SIG-M5 (cell line): ENCODE measurements at places on chromosomes 16 and 17.

GRCh38 chr17:9979463-9979995, 74.5 kb upstream of the RCVRN start:
- DNase-seq: no peak

- DNase-seq: no peak
Measured at GRCh38 chr16:52312716-52313115, 234.2 kb downstream of the TOX3 start.

- no peak for DNase-seq
Measured at GRCh38 chr17:4086041-4086483, 56.8 kb downstream of the ZZEF1 start.

DNA sequence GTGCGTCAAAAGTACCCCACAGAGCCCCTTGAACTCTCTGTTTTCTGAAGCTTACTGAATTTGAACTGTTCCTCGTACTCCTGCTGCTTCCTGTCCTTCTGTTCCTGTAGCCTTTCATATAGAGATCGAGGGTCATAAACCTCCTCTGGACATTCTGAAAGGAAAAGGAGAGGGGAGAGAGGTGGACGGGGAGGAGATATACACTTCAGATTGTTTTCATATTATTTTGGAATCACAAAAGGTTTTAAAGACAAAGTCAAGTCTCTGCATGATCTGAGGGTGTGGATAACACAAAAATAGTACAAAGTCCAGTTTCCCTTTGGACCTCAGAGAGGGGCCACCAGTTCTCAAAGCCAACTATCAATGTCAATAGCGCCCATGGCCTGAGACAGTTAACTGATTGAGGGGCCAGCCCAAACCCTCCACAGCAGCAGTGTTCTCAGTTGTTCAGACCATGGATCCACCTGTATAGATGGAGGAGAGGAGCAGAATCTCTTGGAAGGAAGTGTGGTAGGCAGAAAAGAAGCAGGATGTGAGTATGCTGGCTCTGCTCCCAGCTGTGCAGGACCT, 13.0 kb downstream of the PSME3IP1 start:
- no peak for DNase-seq

DNA sequence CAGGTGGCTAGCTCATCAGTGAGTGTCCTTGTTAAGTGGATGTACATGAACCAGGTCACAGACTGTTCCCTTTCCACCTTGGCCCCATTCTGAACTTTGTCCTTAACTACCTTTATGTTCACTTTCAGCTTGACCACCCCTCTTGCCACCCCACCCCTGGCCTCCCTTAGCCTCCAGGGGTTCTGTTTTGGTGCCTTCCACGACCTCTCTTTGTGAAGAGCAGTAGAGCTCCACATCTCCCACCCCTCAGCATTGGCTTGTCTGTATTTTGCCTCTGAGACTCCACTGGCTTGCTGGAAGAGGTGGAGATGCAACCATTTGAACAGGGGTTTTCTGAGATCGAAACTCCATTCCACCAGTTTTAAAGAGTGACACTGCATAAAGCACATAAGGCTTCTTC, 123.5 kb downstream of the RGS9 start:
- no peak for DNase-seq

GRCh38 chr17:30241051-30241450, 5.6 kb upstream of the SLC6A4 start:
- no peak for DNase-seq

- peak; percentile 54 for DNase-seq
Measured at GRCh38 chr16:28140788-28141618, 70.8 kb downstream of the XPO6 start.

DNA sequence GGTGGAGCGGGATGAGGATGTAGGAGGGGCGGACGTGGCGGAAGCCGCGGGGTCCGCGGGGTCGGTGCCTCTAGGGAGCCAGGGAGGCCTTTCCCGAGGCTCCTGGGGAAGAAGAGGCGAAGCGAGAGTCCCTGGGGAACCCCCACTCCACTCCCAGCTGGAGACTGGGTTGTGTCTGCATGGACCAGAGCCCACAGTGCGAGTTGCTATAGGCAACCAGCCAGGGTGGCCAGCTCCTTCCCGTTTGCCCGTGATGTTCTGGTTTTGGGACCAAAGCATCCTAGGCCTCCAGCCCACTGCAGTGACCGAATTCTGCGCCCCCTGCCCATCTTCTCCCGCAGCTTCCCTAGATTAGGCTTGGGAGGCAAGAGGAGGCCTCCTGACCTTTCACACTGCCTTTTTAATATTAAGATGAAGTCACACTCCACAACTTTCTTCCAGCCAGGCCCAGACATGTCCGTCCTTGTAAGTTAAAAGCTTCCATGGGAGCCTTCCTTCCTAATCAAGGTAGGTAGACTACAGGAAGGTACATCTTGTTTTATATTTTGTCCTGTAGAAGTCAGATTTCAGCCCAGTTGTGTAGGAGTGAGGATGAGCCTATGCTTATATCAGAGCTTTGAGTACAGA, 469 bp downstream of the AMZ2 start:
- no peak for DNase-seq

DNA sequence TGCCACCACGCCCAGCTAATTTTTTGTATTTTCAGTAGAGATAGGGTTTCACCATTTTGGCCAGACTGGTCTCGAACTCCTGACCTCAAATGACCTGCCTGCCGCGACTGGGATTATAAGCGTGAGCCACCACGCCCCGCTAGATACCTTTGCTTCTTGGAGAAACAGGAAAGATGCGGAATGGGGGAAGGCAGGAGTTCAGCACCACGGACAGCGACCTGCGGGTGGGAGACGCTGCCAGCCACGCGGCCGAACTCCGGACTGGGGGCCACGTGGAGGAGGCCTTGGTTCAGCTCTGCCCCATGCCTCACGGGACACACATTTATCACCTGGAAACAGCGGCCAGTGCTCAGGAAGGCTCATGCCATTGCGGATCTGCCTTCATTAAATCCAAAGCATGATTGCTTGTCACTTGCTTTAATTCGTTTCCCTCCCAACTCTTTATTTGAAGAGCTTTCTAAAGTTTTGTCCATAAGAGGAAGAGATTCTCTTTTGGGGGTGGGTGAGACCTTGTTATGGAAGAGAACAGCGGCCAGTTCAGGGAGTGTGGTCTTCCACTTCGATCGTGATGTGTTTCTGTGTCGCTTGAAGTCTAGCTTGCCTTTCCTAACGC, 219.9 kb downstream of the ENGASE start:
- DNase-seq: no peak

DNA sequence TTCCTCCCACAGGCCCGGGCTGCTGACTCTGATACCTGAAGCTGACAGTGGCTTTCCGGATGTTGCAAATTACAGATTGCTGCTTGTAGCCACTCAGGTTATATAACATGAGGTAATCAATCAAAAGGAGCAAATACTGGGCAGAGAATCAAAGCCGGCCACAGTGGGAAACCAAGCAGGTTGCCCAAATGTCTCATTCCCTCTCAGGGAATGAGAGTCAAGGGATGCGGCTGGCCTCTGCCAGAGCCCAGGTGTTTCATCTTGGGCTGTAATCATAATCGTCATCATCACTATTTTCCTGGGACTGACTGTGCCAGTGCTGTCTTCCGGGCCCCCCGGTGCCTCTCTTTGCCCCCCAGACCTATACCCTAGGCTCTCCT, 292.4 kb upstream of the FOXF1 start:
- DNase-seq: no peak

DNA sequence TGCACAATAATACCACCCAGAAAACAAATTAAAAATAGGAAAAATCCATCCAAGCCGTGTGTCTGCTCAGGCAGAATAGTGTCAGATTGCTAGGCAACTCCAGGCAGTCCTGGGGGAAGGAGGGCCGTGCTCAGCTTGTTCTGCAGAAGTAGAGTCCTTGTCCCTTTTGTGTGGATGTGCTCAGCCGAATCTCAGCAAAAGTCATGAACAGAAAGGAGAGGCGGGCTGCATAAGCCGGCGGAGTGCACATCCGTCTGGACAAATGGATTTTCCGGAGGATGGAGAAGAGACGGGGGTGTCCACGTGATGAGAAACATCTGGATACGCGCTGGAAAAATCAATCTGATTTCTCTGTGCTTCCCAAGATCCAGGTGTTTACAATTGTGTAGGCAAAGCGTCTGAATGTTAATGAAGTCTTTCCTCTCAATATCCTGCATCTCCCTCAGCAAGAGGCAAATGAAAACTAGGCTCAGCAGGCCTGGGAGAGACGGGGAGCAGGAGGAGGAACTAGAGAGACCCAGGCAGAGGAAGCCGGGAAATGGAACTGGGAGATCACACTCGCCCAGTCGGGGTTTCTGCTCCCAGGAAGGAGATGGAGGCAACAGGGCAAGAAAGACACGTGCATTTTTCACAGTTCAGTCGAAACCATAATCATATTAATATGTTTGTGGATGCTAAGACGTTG, 7.7 kb upstream of the RBFOX3 start:
- no peak for DNase-seq
